ENCODE measurements at places on chromosomes 16 and 17. TPM values are rescaled to one million over a fixed set of nuclear protein-coding genes. Genes with fewer than 3 reads are reported as not detected.

The RAD51D gene
- 13.8 TPM for total RNA-seq

The CBX8 gene
- 6.2 TPM for total RNA-seq

The DRC3 gene
- 17.3 TPM for total RNA-seq

The EMP2 gene
- total RNA-seq, result 25.8 TPM

The IRX3 gene
- total RNA-seq, result 37.9 TPM

The CTRL gene
- 0.69 TPM for total RNA-seq

GRCh38 chr17:73630531-73630930 is 13.7 kb downstream of the SDK2 start:
- DNase-seq, result peak; percentile 41

GRCh38 chr16:10031473-10031872 is 150.8 kb downstream of the GRIN2A start:
- no peak for DNase-seq

- DNase-seq, result no peak
Measured at GRCh38 chr17:73391331-73392265, 79.8 kb upstream of the CDC42EP4 start.

- DNase-seq, result no peak
Measured at GRCh38 chr17:77749989-77750388, 208.5 kb upstream of the TNRC6C start.

DNA sequence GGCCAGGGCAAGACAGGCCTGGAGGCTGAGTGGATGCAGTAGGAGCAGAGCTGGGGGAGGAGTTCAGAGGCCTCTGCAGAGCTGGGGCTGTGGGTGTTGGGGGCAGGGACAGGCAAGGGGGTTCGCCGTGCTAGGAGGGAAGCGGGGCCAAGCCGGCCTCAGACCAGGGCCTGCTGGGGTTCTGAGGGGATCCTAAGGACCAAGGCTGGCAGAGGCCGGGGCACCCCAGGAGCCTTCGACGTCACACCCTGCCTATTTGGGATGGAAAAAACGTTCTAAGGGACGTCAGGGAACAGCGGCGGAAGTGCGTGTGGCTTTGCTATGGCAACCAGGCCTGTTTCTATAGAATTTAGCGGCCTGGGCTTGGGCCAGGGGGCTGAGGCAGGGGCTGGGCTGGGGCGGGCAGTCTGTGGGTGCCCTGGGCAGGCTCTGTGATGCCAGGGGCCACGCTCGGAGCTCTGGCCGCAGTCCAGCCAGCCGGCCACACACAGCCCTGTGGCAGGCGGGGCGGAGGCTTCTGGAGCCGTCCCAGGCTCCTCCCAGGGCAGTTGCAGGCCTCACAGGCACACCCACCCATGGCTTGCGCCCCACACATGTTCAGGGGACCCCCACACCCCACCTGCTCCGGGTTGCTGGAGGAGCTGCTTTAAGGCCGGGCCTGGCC is 3.7 kb downstream of the TRAF7 start:
- DNase-seq, result no peak

- no peak for DNase-seq
Measured at GRCh38 chr16:66970775-66971720, 10.0 kb downstream of the CES3 start.

GRCh38 chr17:70310221-70310672 is 140.9 kb downstream of the KCNJ2 start:
- no peak for DNase-seq

GRCh38 chr17:49571283-49571682 is 4.4 kb upstream of the NXPH3 start:
- no peak for DNase-seq

DNA sequence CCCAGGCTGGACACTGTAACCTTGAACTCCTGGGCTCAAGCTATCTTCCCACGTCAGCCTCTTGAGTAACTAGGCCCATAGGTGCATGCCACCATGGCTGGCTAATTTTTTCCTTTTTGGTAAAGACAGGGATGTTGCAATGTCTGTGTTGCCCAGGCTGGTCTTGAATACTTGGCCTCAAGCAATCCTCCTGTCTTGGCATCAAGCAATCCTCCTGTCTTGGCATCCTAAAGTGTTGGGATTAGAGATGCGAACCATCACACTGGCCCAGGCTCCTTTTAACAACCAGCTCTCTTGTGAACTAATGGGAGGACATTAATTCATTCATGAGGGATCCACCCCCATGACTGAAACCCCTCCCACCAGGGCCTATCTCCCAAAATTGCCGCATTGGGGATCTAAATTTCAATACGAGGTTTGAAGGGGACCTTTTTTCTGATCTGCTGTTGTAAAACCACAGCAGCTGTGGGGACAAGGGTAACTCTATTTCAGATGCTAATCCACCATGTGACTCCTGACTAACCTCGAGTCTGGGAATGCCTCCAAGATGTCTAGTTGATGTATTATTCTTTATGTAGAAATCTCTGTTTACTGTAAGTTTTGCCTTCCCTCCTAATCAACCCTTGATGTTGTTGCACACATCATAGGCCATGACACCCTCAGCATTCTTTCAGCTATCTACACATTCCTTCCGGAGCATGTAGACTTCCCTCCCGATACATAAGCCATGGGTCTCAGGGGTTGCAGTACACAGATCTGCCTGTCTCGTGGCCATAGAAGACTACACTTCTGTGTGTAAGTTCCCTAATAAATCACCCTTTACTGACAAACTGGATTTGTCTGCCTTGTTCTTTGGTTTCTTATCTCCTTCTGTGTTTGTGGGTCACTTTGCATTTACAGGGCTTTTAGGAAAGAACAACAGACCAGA is 37.6 kb downstream of the RNF112 start:
- no peak for DNase-seq

DNA sequence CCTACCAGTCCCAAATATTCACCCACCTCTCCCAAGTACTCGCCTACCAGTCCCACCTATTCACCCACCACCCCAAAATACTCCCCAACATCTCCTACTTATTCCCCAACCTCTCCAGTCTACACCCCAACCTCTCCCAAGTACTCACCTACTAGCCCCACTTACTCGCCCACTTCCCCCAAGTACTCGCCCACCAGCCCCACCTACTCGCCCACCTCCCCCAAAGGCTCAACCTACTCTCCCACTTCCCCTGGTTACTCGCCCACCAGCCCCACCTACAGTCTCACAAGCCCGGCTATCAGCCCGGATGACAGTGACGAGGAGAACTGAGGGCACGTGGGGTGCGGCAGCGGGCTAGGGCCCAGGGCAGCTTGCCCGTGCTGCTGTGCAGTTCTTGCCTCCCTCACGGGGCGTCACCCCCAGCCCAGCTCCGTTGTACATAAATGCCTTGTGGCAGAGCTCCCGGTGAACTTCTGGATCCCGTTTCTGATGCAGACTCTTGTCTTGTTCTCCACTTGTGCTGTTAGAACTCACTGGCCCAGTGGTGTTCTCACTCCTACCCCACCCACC is 29.8 kb downstream of the POLR2A start:
- DNase-seq, result no peak

DNA sequence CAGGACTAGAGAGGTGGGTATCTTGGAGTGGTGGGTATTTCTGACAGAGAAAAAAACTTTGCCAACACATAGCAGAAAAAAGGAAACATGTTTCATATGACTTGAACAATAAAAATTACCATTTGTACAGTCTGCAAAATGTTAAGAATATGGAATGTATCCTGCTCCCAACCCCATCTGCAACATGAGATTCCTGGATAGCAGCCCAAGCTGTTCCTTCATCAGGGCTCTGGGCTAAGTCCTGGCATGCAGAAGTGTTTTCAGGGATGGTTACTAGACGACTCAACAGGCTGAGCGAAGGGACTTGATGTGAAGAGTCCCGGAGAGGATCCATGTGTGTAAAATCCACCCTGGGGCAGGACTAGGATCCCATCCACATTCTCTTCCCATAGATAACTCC is 121.0 kb upstream of the IRX3 start:
- DNase-seq, result no peak

- no peak for DNase-seq
Measured at GRCh38 chr16:9212621-9213020, 121.2 kb downstream of the HAPSTR1 start.

GRCh38 chr17:33798308-33798707 is 456.8 kb upstream of the CCL2 start:
- DNase-seq, result peak; percentile 24
